Fibroblast of skin of scalp (primary cell): ENCODE measurements at places on chromosomes 11 and 22.

GRCh38 chr22:47805394-47805935 is 1043.0 kb downstream of the TBC1D22A start:
- no peak for DNase-seq

- DNase-seq = no peak
Observed at GRCh38 chr11:96357794-96358193, 14.8 kb upstream of the MAML2 start.

GRCh38 chr11:65151331-65151899 is 17.1 kb upstream of the SYVN1 start:
- no peak for DNase-seq

- DNase-seq = no peak
Observed at GRCh38 chr11:65776710-65777141, 4.0 kb downstream of the AP5B1 start.

DNA sequence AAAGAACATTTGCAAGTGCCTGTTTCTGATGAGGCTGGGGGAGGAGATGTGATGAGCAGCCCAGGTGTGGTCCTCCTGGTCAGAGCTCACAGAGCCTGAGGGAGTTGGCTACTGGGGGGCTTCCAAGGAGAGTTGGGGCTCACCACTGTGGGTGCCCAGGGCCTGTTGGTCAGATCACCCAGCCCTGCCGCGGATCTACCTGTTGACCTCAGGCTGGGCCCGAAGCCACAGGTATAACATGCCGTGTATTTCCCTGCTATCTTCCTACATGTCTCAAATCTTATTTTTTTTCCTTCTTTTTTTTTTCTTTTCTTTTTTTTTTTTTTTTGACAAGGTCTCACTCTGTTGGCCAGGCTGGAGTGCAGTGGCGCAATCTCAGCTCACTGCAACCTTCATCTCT is 199.7 kb upstream of the TBCEL start:
- DNase-seq = no peak

- peak; percentile 71 for DNase-seq
Observed at GRCh38 chr22:19941365-19942082, at the start of the genes COMT and TXNRD2. Gene COMT, plus strand, starts transcription at chr22:19941772. Its CDS starts 20,755 bp downstream, at chr22:19962527. Gene TXNRD2, minus strand, starts transcription at chr22:19941818. Its CDS starts 15 bp downstream, at chr22:19941803.

DNA sequence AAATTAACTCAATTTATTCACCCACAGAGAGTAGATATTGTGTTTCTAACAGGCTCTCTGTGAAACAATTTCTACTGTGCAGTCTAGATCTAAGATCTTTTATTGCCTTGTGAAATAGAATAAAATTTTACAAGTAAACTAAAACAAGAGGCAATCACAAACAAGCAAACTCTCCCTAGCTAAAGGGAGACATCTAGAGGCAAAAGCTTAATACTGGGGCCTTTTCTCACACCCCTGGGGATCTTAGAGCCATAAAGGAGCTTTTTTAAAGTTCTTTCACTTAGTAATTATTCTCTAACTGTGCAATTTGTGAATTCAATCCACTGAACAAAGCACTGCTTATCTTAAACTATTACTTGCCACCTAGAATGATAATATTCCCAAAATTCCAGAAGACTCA is 19.7 kb downstream of the ALG9 start:
- peak; percentile 10 for DNase-seq

- DNase-seq = peak; percentile 68
Observed at GRCh38 chr11:45180179-45180847, 33.9 kb downstream of the PRDM11 start.
